CD4-positive, alpha-beta T cell treated with Interleukin-17A for 1 hour (primary cell): ENCODE measurements at places on chromosomes 2 and 18.

GRCh38 chr18:27728659-27729058 lies 448.3 kb downstream of the CDH2 start:
- DNase-seq, result no peak

GRCh38 chr18:45954070-45954934 lies 12.8 kb downstream of the EPG5 start:
- no peak for DNase-seq

GRCh38 chr18:21855432-21855831 lies 114.8 kb downstream of the MIB1 start:
- DNase-seq, result no peak

DNA sequence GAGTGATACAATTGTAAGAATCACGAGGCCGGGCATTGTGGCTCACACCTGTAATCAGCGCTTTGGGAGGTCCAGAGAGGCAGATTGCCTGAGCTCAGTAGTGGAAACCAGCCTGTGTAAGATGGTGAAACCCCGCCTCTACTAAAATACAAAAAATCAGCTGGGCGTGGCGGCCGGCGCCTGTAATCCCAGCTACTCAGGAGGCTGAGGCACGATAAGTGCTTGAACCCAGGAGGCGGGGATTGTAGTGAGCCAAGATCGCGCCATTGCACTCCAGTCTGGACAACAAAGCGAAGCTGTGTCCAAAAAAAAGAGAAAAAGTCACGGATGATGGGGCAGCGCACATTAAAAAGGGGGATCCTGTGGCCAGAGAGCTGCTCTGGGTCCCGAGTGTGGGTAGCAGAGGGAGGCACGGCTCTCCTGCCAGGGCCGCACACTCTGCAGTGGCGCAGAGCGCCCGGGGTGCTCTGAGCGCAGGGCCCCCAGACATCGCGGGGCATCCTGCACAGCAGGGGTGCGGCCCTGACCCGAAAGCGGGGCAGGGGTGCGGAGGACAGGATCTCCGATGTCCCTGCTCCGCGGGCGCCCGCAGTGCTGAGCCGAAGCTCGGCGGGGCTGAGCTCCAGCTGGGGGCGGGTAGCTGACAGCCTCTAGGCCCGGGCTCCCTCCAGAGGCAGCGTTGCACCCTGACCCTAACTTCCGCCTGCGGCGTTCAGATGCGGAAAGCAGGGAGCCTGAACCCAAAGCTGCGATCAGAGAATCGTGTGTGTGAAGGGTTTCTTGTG lies 30.4 kb upstream of the RAB6D start:
- no peak for DNase-seq

DNA sequence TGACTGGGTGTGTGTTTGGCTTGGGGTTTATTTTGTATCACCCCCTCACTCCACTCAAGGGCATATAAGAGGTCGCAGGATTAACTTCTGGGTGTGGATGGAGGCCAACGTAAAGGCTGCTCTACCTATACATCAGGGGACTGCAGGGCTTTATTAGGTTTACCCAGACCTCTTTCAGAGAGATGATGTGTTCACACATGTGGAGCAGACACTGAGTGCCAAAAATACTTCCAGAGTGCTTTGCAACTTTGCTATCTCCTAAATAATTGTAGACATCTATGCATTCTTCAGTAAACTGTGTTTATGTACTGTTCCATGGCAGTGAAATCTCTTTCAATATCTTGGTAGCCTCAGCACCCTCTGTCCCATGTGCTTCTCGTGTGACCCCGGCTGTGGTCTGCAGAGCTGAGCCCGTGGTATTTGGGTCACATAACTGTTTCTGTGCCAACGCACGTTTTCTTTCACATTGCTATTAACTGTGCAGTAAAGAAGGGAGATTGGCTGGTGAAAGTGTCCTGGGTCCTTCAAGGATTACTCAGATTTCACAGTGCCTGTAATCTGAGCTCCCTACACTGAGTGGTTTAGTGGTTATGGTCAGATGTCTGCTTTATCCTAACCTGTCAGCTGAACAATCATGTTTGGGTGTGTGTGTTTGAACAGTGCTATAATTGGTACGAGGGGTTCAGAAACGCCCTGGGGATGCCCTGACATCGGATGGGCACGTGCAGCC lies 208.1 kb downstream of the VAPA start:
- no peak for DNase-seq

GRCh38 chr2:21142149-21142548 lies 18.4 kb downstream of the TDRD15 start:
- no peak for DNase-seq

DNA sequence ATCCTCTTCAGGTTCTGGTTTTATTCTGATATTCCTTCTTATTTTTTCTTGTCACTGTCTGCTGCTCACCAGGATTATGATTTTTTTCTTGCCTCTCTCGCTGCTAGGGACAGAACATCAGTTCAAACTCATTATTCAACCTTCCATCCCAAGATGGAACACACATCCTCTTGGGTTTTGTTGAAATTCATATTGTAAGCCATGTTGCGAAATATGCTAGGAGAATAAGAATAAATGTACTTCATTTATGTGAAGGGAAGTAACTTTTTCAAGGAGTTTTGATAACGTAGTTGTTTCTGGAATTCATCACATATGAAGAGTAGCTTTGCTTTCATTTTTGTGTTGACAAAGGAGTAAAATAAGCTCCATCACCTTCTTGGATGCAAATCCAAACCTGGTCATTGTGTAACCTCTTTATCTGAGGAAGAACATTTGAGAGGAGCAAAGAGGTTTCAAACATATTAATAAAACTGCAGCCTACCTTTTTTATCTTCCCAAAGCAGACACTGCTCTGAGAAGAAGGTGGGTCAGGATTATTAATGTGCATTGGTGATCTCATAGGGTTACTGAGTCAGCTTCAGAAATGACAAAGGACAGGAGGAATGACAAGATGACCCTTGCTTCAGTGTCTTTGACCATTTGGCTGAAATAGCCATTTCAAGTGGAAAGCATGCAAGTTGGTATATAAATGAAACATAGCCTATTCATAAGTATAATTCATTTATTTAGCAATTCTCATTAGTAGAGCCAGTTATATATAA lies 280.0 kb downstream of the GULP1 start:
- no peak for DNase-seq

DNA sequence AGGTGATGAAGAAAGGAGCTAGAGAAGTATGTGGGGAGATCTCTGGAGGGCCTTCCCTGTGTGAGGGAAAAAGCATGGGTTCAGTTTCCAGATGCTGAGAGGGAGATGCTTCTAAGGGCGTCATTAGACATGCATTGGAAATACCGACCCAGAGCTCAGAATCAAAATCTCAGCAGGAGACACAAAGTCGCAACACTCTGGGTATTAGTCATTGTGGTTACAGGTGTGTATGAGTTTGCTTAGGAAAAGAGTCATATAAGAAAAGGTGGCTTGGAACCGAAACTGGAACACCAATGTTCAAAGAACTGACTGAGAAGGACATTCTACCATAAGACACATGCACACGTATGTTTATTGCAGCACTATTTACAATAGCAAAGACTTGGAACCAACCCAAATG lies 477.1 kb downstream of the FBXO15 start:
- DNase-seq, result no peak

GRCh38 chr2:232884001-232884421 lies 13.9 kb downstream of the SNORC start:
- DNase-seq, result no peak

DNA sequence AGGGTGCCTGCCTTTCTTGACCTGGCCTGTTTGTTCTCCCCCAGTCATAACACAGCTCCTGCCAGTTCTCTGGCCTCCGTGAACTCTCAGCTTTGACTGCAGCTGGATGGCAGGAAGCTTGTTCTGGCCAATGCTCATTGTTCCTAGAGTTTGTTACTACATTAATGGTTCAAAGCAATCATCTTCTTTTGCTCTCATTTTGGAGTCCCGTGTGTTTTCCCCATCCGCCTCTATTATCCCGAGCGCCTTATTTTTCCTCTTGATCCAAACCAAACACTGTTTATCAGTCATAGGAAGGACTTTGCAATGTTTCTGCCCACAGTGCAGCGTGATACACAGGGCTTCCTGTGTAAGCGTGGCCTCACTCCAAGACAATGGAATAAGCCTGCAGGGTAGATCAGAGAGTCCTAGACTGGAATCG lies 184.3 kb upstream of the APCDD1 start:
- DNase-seq, result no peak

DNA sequence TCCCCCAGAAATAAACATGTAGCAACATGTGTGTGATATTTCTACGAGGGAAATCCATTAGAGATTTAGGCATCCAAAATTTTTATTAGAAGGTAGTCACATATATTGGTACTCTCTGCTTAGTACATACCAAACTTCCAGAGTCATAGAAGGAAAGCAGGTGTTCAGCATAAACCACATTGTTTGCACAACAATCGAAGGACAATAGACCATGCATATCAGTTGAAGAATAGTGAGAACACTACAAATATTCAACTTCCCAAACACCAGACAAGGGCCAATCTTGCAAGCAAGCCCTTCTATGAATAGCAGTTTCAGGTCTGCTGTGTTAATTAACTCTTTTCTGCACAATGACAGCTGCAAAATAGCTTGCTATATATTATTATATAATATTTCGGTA lies 702.2 kb downstream of the ERBB4 start:
- DNase-seq, result no peak

DNA sequence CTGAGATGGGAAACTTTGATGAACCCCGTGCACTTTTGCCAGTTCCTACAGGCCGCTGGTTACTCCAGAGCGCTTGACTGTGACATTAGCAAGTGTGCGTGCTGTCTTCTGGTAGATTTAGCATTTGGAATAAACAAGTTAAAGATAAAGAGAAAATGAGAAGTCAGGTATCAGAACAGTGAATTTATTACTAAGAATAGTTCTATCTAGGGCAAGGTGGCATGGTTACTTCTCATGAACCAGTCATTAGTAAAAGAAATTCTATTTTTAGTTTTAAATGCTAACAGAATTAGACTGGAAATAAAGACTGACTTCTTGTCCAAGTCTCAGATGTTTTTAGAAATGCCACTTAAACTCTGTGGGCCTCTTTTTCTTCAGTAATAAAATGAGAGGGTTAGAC lies 204.0 kb upstream of the TPO start:
- no peak for DNase-seq

DNA sequence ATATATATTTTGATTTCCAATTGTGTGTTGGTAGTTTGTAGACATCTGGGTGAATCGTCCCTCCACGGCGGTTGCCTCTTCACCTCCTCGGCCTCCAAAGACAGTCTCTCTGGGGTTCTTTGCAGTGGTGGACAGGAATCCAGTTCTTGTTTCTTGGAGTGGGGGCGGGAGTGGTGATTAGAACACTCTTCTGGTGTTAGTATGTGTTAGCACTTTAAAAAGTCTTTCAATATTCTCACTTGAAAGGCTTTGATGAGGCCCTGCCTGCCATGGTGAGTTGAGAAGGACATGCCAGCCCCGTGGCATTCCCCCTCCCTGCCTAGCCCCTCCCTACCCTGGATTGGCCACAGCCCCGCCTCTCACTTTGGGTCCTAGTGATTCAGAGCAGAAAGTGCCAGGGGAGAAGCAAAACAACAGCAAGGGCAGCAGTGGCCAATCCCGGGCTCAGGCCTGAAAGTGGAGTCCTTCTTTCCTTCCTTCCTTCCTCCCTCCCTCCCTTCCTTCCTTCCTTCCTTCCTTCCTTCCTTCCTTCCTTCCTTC lies 316.8 kb upstream of the HS6ST1 start:
- DNase-seq, result no peak

DNA sequence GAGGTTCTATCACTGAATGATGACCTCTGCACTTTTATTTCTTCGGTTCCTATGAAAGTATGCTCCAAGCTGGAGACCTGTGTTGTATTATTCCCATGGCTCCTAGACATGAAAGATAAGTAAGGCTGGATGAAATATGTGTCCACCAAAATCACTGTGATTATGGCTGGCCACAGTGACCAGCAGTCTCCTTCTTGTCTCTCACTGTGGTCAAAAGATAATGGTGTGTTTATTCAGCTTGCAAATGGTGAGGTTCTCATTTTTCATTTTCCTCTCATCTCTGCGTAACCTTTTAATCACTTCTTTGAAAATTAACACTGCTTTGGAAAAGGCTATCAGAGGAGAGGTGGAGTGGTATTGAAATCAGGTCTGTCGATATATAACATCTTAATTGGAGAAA lies 107.8 kb upstream of the DAPL1 start:
- no peak for DNase-seq

DNA sequence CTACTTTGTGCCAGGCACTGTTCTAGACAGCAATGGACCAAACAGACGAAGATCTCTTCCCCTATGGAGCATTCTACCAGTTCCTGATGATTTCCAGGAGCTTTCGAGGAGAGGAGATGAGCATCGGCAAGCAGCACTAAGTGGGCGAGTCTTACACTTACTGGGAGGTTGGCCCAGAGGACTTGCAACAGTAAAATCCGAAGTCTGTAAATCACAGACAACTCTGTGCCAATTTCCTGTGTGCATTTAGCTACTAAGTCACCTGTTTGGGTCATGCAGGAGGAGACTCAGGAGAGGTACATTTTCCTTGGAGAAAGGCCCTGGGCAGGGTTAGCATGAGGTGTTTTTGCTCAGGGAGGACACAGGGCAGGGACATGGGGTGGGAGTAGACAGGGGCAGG lies 58.9 kb downstream of the TRPM8 start:
- no peak for DNase-seq

DNA sequence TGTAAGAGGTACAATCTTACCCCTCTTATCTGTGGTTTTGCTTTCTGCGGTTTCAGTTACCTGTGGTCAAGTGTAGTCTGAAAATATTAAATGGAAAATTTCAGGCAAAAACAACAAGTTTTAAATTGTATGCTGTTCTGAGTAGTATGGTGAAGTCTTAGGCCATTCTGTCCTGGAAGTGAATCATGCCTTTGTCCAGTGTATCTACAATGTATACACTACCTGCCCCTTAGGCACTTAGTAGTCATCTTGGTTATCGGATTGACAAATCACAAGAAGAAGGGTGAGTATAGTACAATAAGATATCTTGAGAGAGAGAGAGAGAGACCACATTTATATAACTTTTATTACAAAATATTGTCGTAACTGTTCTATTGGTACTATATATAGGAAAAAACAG lies 43.5 kb downstream of the RAB3GAP1 start:
- DNase-seq, result no peak

DNA sequence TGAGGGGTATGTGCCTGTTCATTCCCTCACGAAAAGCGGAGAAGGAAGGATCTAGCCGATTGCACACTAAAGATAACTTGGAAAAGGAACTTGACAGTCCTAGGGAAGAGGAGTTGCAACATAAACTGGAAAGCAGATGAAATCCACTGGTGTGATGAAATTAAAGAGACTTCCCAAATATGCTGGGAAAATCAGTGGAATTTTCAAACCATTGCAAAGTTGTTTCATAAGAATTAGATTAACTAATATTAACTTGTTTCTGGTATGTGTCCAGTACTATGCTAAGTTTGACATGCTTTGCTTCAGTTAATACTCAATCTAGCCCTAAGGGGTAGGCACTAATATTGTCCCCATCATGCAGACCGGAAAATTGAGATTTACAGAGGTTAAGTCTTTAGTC lies 222.7 kb downstream of the IKZF2 start:
- no peak for DNase-seq
